ENCODE measurements at places on chromosomes 12 and 14. TPM values are rescaled to one million over a fixed set of nuclear protein-coding genes. Genes with fewer than 3 reads are reported as not detected.
A peak's percentile ranks its signal among the peaks of the same experiment; 100 is the strongest.

CCNB1IP1 gene
- total RNA-seq: 168 TPM

- DNase-seq: no peak
These were observed 1.5 kb upstream of the STAT6 start for GRCh38 chr12:57112492-57113294.

- no peak for DNase-seq
These were observed 154.0 kb downstream of the PIWIL1 start for GRCh38 chr12:130491421-130492357.

DNA sequence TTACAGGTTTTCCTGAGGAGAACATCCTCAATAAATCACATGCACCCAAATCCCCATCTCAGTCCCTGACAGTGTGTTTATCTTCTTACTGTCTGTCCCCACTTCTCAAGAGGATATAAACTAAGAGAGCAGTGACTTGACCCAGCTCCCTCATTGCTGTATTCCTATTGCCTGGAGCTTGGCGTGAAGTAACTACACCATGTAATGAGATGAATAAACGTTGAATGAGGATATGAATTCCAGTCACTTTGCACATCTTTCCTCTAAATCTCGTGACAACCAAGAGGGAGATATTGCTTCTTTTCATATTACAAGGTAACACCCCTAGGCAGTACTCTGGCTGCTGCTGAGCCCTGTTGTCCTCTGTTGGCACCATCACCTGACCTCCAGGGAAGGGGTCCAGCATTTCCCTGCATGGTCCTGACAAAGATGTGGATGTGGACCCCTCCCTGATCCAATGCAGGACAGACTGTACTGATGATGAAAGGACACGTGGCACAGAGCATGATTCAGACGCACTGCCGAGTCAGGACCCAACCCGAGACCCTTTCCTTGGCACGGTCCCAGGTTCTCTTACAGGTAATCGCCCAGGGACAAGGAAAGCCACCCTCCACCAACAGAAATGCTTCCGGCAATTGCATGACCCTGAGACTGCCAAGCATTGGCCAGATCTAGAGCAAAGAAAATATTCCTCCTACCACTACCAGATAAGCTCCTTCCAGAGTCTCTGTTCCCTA is 47.7 kb upstream of the CPM start:
- DNase-seq: peak; percentile 93

- peak; percentile 32 for DNase-seq
These were observed 17.1 kb downstream of the LUM start for GRCh38 chr12:91094032-91094662.

- DNase-seq: peak; percentile 92
These were observed 250.9 kb upstream of the CRY1 start for GRCh38 chr12:107344035-107344808.

All from bronchial epithelial cell (primary cell).